T-helper 1 cell (primary cell): ENCODE measurements at places on chromosomes 2 and 18.

DNA sequence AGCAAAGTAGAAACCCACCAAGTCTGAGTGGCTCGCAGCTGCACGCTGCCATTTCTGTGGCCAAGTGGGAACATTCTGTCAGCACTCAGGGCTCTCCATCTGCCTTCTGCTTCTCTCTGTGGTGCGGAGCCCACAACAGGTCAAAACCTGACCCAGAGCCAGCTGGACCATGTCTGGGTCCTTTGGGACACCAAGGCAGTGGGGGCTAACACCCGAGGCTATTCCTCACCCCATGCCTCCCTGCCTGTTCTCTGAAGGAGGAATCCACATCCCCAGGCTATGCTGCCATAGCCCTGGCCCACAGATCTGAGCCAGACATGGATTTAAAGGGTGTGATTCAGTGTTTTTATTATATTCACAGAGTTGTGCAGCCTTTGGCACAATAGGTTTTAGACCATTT lies 86.4 kb downstream of the SNTG2 start:
- no peak for DNase-seq

- DNase-seq = no peak
These were observed 72.8 kb downstream of the ZNF521 start for GRCh38 chr18:25279133-25279532.

GRCh38 chr18:21660078-21660477 lies 44.5 kb downstream of the ABHD3 start:
- DNase-seq = no peak

- DNase-seq = no peak
These were observed 22.2 kb downstream of the SNORC start for GRCh38 chr2:232892221-232892620.

DNA sequence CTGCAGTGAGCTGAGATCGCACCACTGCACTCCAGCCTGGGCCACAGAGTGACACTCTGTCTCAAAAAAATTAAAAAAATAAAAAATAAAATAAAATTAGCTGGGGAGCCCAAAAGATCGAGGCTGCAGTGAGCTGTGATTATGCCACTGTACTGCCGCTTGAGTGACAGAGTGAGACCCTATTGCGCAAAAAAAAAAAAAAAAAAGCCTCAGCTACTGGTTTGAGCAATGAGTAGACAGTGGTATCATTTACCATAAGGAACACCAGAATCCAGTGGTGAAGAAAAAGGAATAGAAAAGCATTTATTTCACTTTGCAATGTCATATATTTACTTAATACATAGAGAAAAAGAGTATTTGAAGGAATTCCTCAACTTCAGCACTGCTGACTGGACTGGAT lies 3.0 kb downstream of the SAP130 start:
- DNase-seq = no peak

- DNase-seq = no peak
These were observed 439.9 kb downstream of the PTPRM start for GRCh38 chr18:8006979-8007378.

DNA sequence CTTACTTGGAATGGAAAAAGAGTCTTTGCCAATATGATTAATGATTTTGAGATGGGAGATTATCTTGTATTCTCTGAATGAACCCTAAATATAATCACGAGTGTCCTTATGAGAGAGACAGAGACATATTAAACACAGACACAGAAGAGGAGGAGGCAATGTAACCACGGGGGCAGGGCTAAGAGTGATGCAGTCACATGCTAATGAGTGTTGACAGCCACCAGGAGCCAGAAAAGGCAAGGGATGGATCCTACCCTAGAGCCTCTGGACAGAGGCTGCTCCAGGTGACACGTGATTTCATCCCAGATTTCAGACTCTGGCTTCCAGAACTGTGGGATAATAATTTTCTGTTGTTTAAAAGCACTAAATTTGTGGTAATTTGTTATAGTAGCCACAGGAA lies 679.6 kb downstream of the MBD2 start:
- no peak for DNase-seq

DNA sequence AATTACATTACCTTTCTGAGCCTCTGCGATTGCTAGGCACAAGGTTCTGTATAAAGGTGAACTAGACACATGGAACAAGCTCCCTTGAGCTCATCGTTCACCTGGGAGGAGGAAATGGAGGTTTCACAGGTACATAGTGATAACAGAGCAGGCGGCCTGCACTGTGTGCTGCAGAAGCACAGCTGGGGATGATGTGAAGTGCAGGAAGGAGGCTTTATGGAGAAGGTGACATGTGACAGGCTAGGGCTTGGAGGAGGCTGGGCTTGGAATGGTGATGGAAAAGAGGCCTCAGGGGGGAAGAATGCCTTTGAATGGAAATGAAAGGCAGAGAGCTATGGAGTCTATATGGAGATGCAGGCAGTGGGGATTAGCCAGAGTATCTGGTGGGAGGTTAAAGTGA lies 22.9 kb downstream of the MARCHF4 start:
- DNase-seq = no peak

GRCh38 chr2:144472911-144473310 lies 47.0 kb downstream of the ZEB2 start:
- no peak for DNase-seq

- no peak for DNase-seq
These were observed 15.8 kb downstream of the HS1BP3 start for GRCh38 chr2:20635113-20635510.

- DNase-seq = no peak
These were observed 361.9 kb downstream of the CYRIA start for GRCh38 chr2:16303761-16304160.

DNA sequence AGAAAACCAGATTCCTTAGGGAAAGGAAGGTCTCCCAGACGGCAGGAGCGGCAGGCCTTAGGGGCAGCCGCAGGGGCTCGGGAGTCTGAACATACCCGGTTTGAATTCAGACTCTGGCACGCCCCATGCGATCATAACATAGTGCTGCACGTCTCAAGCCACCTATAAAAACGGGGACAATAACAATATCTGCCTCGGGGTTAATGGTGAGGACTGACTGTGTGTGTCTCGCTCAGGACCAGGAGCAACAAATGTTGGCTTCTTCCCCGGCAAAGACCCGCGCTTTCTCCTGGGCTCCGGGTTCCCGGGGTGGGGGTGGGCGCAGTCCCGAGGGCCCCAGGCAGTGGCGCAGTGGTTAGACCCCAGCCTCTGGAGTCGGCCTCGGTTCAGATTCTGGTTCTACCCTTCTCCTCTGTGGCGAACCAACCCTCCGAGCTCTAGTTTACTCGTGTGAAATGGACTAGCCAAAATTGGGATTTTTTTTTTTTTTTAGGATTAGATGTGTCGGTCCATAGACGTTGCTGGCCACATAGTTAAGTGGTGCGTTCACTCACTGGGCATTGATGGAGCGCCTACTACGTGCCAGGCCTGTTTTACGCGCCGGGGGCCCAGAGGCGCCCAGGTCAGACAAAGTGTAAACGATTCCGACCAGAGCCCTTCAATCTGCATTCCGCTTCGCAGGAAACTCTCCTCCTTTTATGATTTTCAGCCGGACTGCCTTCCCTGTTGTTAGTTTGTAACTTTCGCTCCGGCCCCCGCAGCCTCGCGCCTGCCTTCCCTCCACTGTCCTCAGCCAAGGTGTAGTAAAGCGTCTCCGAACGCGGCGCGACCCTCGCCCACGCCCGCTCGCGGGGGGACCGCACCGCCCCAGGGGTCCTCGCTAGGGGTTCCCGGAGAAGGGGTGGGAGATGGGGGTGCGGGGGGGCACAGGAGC lies 820 bp upstream of the SH3BP4 start:
- no peak for DNase-seq

- DNase-seq = no peak
These were observed 103.6 kb upstream of the CELF4 start for GRCh38 chr18:37668971-37669747.

GRCh38 chr2:174965992-174966744 lies 39.0 kb downstream of the CHN1 start:
- DNase-seq = peak; percentile 61

- DNase-seq = no peak
These were observed 114.5 kb downstream of the METTL8 start for GRCh38 chr2:171319164-171319810.

DNA sequence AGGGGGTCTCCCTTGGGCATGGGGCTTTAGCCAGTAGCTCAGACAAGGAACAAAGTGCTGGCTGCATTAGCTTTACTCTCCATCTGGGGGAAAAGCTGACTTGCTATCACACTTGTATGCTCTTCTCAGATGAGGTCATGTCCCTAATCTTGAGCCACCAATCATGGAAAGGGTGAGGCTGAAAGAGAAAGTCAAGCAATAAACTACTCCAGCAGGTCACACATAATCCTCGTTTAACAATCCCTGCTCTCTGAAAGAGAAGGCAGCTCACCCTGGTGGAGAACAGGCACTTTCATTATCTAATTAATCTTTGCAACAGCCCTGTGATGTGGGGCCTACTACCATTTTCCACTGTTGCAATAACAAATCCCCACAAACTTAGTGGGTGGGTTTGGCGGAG lies 129.7 kb upstream of the CAPN13 start:
- DNase-seq = no peak
